ENCODE measurements at places on chromosomes 11 and 22.

GRCh38 chr11:65849771-65850216 lies 8.2 kb downstream of the CFL1 start:
- DNase-seq: no peak

GRCh38 chr11:128891913-128892398 lies 800 bp downstream of the KCNJ5 start:
- DNase-seq: no peak

- DNase-seq: no peak
These were observed 90.4 kb downstream of the WNT7B start for GRCh38 chr22:45886540-45886939.

- DNase-seq: no peak
These were observed 16.0 kb upstream of the TMPRSS13 start for GRCh38 chr11:117945047-117945810.

DNA sequence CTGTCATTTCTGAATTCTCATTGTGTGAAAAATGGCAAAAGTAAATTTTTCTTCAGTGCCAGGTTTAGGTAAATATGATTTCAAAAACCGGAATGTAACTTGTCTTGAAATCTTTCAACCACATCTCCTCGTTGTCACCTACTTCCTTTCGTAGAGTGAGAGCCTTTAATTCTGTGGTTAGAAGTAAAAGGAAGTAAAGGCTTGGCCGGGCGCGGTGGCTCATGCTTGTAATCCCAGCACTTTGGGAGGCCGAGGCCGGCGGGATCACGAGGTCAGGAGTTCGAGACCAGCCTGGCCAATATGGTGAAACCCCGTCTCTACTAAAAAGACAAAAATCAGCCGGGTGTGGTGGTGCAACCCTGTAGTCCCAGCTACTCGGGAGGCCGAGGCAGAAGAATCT lies 29.8 kb downstream of the SGSM3 start:
- DNase-seq: peak; percentile 75

GRCh38 chr11:16191212-16191867 lies 165.0 kb downstream of the SOX6 start:
- no peak for DNase-seq

DNA sequence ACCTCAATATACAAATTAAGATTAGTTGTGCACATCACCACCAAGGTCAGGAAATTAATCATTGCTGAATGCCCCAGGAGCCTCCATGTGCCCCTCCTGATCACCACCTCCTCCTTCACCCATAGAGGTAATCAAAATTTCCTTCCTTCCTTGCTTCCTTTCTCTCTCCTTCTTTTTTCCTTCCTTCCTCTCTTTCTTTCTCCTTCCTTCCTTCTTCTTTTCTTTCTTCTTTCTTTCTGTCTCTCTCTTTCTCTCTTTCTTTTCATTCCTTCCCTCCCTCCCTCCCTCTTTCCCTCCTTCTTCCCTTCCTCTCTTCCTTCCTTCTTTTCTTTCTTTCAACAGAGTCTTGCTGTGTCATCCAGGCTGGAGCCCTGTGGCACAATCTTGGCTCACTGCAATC lies 67.9 kb upstream of the FTH1 start:
- DNase-seq: no peak

GRCh38 chr11:125552927-125553326 lies 16.4 kb upstream of the EI24 start:
- no peak for DNase-seq

- DNase-seq: no peak
These were observed 6.3 kb upstream of the THOC5 start for GRCh38 chr22:29559853-29560252.

- no peak for DNase-seq
These were observed 18.9 kb upstream of the EFCAB6 start for GRCh38 chr22:43830931-43831560.

- DNase-seq: no peak
These were observed 338.8 kb downstream of the CTTN start for GRCh38 chr11:70736937-70737640.

DNA sequence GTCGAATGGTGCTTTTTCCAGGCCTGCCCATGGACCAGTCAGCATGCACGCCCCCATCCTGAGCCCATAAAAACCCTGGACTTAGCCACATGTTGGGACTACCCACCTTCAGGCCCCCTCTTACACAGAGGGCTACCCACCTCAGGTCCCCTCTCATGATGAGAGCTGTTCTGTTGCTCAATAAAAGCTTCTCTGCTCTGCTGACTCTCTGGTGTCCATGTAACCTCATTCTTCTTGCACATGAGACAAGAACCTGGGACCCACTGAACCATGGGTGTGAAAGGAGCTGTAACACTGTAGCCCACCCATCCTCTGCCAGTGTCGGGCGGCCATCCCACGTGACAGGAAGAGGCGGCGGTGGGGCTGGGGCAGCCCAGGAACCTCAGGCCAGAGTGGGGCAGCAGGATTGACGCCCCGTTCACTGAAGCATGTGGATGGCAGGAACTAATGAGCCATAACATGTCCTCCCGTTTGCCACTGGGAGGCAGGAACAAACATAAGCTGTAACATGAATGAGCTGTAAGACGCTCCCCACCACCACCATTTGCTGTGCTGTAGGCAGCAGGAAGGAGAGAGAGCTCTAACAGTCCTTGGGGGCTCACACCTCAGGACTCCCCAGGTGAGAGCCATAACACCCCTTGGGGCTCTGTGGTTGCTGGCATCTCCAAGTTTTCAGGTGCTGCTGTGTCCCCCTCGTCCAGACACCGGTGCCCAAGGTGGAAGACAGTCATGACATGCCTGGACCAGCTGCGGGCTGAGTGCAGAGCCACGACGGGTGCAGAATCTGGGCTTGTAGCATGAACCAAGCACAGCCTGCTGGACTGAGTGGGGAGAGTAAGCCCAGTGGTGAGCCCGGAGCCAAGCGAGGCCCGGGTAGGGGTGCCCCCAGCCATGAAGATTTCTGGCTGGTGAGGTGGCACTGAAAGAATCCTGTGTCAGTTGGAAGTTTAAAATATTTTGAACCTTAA lies 69.4 kb downstream of the MCHR1 start:
- no peak for DNase-seq

DNA sequence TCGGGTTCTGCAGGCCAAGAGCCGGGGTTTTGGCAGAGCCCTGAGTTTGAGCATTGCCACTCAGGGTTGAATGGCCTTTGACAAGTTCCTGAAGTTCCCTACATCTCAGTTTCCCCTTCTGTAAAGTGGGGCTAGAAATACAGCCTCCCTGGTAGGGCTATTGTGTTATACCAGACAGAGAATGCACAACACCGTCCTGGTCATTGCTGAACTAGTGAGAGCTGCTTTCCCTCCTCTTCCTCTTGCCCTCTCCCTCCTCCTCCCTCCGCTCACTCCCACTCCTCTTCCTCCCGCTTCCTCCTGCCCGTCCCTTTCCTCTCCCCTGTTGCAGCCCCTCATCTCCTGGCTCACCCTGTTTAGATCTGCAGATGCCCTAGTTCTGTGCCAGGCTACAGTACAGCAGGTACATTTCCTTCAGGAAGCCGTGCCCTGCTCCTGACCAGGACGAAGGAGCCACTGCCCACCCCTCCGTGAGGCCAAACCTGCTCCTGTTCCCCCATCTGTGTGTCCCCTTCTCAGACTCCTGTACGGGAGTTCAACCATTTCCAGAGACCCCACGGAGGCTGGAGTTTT lies 91.5 kb upstream of the SHANK2 start:
- no peak for DNase-seq

GRCh38 chr11:129992161-129992944 lies 10.3 kb downstream of the PRDM10 start:
- peak; percentile 61 for DNase-seq

DNA sequence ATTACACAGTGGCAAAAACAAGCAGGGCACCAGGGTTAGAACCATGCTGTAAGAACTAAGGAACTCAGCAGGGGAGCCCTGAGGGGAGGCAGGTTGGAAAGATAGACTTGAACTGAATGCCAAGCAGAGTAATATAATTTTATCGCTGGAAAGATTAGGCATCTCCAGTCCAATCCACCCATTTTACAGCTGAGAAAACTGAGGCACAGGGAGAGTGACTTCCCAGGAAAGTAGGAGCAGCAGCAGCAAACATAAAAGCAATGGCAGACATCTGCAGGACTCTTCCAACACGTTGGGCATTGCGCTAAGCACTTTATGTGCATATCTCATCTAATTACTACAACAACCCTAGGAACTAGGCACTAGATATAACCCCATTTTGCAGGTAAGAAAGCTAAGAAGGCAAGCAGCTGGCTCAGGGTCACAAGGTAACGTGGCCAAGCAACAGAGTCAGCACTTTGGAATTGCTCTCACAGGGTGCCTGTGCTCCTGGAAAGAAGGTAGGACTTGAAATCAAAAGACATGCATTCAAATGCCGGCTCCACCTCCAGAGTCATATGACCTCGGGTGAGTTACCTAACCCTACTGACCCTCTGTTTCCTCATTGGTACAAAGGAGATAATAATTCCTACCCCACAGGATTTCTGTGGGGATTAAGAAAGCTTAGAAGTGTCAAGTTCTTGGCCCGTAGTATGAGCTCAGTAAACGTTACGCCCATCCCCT lies 215.3 kb downstream of the BARX2 start:
- DNase-seq: no peak

GRCh38 chr22:49308300-49308699 lies 519.4 kb downstream of the BRD1 start:
- no peak for DNase-seq

DNA sequence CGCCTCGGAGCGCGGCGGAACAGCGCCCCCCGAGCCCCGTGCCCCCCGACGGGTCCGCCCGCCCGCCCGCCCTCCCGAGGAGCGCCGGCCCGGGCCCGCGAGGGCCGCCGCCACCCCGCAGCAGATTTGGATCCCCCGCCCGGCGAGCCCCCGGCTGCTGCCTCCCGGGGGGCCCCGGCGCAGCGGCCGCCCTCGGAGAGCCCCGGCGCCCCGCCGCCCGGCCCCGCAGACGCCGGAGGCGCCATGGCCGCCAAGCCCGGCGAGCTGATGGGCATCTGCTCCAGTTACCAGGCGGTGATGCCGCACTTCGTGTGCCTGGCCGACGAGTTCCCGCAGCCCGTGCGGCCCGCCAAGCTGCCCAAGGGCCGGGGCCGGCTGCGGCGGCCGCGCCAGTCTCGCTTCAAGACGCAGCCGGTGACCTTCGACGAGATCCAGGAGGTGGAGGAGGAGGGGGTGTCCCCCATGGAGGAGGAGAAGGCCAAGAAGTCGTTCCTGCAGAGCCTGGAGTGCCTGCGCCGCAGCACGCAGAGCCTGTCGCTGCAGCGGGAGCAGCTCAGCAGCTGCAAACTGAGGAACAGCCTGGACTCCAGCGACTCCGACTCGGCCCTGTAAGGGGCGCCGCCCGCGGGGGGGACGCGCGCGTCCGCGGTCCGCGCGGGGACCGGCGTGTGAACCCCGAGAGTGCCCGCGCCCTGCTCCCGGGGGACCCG lies 380 bp downstream of the C11orf96 start:
- no peak for DNase-seq

- no peak for DNase-seq
These were observed 327.7 kb downstream of the TENM4 start for GRCh38 chr11:79113054-79113690.

- no peak for DNase-seq
These were observed 45.3 kb downstream of the PC start for GRCh38 chr11:66912911-66913310.

GRCh38 chr11:14095882-14096281 lies 133.4 kb downstream of the SPON1 start:
- no peak for DNase-seq

GRCh38 chr22:46040471-46041465 lies 63.8 kb upstream of the WNT7B start:
- DNase-seq: no peak

DNA sequence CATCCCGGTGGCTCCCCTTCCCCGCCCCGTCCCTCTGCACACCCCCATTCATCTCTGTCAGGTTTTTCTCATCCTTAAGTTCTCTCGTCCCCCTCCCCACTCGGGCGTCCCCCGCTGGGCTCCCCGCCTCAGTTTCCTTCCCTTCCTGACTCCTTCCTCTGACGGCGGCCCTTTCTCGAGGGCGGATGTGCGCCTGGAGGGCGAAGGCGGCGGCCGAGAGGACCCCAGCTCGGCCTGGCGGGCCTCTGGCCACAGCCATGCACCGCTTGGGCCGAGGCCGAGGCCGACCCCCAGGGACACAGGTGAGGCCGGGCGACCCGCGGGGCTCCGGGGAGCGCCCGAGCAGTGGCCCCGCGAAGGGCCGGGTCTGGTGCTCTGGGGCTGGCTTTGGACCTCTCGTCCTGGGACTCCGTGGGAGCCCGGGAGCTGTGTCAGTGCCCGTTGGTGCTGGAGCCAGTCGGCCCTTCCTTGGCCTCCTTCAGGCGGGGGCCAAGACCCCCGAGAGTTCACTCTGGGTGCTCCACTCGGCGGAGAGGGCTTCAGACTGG lies 2.9 kb downstream of the PHLDB1 start:
- DNase-seq: no peak

DNA sequence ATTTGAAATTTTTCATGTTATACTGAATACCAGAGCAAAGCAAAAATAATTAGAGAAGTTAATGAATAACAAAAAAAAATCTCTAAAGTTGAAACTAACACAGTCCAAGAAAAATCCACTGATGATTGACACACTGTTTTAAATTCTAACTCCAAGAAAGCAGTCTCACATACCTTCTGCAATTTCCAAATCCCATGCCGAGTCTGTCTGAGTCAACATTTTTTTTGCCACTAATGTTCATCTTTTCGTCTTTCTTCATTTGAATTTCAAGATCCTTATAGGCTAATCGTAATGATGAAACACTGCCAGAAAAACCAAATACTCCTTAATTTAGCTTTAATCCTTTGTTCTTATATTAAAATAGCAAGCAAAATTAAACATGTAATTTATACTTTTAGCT lies 39.5 kb downstream of the ARFGAP3 start:
- no peak for DNase-seq

DNA sequence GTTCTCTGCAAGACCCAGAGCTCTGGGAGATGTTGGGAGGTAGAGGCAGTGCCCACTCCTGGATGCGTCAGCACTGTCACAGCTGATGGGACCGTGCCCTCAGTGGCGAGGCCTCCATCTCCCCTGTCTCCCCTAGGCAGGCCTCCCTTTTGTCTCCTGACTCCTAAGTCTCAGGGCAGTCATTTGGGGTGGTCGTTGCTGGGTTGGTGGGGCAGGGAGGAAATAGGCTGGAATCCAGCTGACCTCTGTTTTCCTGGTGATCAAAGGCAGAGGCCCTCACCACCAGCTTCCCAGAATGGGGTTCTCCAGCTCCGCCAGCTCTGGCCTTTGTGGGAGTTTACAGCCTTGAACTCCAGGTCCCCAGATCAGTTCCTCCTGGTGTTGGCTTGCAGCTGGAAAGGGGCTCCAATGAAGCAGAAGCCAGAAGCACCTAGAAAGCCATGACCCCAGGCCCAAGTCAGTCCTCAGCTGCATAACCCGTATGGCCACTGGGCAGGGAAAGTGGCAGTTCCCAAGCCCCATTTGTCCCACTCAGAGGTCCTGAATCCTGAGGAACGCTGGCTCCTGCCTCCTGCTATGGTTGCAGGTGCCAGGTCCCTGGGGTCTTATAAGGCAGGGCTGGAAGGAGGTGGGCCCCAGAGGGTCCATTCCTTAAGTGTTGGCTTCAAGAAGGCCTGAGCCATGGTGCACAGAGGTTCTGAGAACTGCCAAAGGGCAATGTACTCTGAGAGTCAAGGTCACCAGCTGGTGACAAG lies 7.3 kb upstream of the FXYD2 start:
- no peak for DNase-seq

- no peak for DNase-seq
These were observed 18.4 kb downstream of the OR51I2 start for GRCh38 chr11:5467527-5467926.

Measured in activated CD4-positive, alpha-beta memory T cell treated with anti-CD3 and anti-CD28 coated beads for 36 hours (primary cell).